ENCODE measurements at places on chromosomes 7 and 10.

DNA sequence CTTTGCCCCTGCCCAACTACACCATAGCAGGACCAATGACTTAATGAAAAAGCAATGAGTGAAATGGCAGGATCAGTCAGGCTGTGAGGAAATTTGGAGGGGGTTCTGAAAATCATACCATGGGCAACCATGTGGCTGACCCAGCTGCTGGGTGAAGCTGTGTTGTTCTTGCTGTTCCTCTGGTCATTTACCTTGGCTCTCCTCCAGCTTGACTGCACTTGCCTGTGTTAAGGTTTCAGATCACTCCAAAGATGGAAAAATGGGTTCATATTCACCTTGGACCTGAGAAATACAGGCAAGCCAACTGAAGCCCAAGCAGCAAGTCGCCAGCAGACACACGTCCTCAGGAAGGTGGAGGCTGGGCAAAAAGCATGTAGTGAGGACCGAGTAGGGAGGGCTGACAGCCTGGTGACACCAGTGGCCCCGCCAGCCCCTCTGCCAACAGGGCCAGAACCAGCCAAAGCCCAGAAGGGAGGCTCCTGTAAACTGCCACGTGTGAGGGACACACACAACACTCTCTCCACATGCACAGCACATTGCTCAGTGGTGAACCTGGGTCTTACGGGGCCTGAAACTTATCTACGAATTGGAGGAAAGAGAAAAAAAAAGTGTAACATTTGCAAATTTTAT lies 40.1 kb downstream of the PARP12 start:
- DNase-seq, result no peak

- no peak for DNase-seq
Observed at GRCh38 chr10:44640429-44640828, 255.5 kb upstream of the CXCL12 start.

DNA sequence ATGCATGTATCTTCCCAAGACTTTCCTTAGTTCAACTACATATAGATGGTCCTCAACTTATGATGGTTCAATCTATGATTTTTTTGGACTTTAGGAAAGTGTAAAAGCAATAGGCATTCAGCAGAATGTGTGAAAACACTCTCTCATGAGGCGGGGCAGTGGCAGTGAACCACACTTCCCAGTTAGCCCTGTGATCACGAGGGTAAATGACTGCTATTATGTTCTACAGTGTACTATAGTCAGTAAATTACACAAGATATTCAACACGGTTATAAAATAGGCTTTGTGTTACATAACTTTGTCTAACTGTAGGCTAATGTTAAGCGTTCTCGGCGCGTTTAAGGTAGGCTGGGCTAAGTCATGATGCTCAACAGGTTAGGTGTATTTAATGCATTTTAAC lies 169.3 kb downstream of the AMPH start:
- DNase-seq, result no peak

DNA sequence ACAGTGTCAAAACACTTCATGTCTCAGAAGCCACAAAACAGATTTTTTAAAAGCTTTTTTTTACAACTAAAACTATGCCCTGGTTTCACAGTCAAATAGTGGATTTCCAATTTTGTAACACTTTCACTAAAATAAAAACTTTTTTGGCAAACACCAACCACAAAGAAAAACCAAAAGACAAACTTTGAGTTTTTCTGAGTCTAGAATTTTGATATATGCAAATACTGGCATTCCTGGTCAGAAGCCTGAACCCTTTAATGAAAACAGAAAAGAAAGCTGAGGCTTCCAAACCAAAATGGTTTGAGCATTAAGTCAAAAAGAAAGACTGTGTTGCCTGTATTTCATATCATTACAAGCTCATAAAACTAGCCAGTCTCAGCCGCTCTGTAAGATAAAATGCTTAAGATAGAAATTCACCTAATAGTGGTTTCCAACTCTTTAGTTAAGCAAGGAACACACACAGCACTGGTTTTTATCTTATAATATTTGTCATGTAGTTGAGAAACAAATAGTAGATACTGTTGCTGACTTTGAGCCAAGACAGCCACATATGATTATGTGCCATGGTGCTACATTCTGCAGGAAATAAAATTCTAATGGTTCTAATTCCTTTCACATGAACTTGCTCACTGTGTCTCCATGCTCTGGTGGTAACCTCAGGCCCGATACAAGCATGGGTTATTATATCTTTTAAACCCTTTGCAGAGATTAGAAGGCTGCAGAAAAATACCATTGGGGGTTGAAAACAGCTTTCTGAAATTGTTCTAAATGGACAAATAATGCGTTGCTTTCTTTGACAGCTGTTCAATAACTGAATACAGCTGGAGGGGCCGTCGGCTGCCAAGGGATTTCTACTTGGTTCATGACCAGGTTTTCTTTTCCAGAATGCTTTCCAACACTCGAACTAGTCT lies 49.4 kb downstream of the FAM171A1 start:
- DNase-seq, result peak; percentile 16

GRCh38 chr7:134184767-134185166 lies 57.6 kb downstream of the LRGUK start:
- DNase-seq, result no peak

- no peak for DNase-seq
Observed at GRCh38 chr10:99698504-99699080, 33.3 kb downstream of the COX15 start.

GRCh38 chr10:7480742-7481367 lies 70.0 kb upstream of the SFMBT2 start:
- no peak for DNase-seq

DNA sequence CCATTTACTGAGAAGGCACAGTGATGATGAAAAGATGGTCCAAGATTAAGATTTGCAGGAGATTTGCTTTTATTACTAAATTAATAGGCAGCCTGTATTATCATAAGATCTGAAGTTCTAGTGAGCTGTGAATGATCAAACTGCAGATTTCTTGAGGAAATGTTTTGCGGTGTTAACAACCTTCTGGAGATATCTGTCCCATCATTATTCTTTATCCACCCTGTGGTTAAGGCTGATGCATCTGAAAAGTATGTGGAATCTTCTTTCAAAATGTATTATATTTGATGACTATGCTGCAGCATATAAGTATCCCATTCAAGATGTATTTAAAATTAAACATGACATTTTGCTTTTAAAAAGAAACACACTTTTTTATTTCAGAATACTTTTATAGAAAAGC lies 150.3 kb downstream of the POLR1F start:
- DNase-seq, result no peak

- no peak for DNase-seq
Observed at GRCh38 chr7:155971180-155971770, 159.0 kb upstream of the SHH start.

GRCh38 chr10:101776161-101776817 lies 375 bp upstream of the FGF8 start:
- no peak for DNase-seq

DNA sequence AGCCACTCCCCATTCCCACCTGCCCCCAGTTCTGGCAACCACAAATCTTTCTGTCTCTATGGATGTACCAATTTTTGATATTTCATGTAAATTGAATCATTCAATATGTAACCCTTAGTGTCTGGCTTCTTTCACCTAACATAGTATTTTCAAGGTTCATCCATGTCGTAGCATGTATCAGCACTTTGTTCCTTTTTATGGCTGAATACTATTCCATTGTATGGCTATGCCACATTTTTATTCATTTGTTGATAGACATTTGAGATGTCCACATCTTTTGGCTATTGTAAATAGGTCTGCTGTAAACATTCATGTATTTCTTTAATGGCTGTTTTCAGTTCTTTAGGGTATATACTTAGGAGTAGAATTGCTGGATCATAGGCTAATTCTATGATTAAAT lies 270.5 kb downstream of the FGFR2 start:
- DNase-seq, result no peak

DNA sequence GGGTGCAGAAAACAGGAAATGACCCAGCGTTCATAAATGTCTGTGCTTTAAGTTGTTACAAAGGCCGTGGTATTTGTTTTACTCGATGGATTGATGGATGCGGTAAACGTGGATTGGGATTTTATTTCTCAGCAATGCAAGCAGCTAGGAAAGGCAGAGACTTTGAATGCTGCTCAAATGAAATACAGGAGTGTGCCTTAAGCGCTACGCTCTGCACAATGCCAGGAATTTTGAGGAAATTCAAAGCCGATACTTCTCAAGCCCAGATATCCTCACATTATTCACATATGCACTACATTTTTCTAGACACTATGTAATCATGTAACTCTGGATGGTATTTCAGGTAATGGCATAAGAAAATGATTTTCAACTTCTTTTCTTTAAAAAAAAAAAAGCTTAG lies 514.3 kb upstream of the ADARB2 start:
- no peak for DNase-seq

GRCh38 chr10:51389415-51390321 lies 309.7 kb downstream of the CSTF2T start:
- peak; percentile 98 for DNase-seq

DNA sequence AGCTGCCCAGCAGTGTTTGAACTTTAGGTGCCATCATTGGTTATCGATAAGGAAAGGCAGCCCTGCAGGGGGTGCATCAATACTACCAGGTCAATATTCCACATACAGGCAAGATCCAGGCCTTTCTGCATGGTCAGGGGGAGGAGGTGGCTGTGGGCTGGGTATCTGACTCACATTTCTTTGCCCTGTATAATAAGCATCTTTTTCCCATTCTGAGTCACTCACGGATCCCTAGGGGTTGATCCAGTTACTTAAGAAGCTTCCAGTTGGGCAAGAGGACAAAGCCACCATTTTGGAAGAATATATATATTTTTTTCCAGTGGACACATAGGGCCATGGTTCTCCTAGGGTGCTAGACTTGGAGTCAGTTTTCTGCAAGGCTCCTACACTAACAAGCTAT lies 114.2 kb upstream of the HABP2 start:
- no peak for DNase-seq

GRCh38 chr10:130027716-130028464 lies 63.8 kb upstream of the EBF3 start:
- no peak for DNase-seq

DNA sequence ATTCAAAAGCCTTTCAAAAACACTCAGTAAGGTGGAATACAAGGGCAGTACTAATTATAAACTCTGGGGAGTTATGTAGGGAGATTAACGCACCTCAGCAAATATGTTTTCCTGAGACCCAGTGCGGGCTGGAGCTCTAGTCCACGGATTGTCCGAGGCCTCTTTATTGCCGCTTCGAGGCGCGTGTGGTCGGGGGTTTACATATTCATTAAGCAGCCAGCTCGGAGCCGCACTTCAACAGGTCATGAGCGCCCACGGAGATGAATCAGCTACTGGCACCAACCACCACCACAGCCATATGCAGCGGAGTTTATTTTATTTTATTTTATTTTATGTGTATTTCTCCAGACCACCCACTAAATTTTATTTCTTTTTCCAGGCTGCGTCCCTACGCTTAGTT lies 195.9 kb upstream of the ADARB2 start:
- DNase-seq, result no peak

DNA sequence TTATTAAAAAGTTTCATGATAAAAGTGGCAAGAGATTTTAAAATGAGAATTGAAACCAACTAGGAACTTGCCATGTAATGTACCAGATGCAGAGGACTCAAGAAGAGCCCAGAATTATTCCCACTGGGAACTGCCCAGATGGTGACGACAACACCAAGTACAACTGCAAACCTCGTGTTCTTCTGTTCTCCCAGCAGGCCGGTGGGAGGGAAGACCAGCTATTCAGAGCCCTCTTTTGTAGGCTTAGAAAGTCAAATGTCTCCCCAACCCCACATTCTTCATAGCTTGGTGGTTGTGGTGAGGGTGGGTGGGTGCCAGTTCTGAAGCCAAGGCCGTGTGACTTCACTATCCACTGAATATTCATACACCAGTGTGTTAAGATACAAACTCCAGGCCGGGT lies 54.3 kb upstream of the ITGB1 start:
- DNase-seq, result no peak

DNA sequence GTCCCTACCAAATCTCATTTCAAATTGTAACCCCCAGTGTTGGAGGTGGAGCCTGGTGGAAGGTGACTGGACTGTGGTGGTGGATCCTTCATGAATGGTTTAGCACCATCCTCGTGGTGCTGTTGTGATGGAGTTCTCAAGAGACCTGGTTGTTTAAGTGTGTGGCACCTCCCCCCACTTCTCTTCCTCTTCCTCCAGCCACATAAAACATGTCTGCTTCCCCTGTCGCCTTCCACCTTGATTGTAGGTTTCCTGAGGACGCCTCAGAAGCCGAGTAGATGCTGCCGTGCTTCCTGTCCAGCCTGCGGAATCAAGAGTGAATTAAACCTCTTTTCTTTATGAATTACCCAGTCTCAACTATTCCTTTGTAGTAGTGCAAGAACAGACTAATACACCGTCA lies 21.0 kb downstream of the GRB10 start:
- DNase-seq, result no peak

GRCh38 chr10:121495719-121496118 lies 102.5 kb downstream of the FGFR2 start:
- DNase-seq, result no peak

DNA sequence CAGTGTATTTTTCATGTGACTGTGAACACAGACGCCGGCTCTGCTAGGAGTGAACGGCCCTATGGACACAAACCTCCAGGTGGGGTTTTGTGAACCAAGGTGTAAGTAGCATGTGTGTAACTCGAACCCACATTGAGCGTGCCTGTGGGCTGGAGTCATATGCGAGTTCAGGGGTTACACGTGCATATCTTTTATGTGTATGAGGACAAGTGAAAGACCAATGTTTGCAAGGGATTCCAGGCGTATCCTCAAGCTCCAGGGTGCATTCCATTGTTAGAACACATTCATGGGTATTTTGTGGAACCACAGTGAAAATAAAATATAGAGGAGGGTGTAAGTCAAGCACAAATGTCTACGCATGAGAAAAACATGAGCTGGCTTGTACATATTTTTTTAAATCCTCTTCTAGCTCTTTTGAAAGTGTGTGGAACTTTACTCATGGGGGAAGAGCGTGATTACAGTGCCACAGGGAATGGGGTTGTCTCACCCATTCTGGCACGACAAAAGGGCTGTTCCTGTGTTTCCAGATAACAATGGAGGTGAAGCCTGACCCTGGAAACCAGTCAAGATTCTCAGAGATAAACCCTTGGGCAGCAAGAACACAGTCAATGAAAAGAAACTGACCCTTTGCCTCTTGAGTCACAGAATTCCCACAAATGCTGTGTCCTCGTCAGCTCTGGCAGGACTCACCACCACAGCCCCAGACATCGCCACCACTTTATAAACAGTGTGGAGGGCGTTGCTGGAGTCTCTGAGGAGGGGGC lies 37.0 kb upstream of the GOT1 start:
- no peak for DNase-seq
